AG08395 (cell line): ENCODE measurements at places on chromosomes 5 and 9.

DNA sequence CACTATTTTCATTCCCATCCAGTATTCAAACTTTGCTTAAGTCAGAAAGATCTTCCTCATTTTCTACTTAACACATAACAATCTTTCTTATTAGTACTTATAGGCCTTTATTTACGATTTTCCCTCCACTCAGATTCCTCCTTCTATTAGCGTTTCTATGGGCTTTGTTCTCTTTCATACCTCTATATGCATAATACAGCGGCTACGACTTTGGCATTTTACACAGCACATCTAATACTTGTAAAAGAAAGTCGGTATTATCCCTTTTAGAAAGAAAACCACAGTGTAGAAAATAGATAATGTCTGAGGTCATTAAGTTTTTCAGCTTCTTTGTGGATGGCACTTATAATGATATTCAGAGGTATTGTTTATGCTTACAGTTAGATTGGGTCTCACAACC lies 8.4 kb downstream of the RBM18 start:
- no peak for DNase-seq

DNA sequence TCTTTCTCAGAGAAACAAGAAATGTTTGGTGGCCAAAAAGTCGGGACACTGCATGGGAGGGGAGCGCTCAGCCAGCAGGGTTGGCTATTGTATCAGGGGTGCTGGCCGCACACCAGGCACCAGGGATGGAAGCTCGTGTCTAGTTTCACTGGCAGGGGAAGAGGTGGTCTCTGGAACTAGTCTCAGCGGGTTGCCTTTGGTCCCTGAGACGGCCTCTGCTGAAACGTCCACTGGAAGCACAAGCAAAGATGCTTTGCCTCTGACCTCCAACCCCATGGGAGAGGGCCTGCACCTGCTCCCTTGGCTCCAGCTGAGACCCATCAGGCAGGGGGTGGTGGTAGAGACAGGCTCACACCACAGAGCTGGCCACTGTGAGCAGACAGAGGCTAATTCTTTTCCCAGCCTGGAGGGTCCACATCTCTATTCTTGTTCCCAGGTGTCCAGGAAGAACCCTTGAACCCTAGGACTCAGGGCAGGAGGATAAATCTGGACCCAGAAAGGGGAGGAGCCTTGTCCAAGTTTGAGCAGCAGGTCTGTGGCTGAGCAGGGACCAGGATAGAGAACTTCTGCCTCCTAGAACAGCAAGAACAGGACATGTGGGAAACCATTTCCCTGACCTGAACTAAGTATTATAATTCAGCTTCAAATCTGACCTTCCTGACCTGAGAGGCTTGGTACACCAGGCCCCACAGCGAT lies 102.6 kb downstream of the RGS3 start:
- DNase-seq, result no peak

GRCh38 chr5:39433848-39434247 lies 9.1 kb upstream of the DAB2 start:
- no peak for DNase-seq

GRCh38 chr9:129946246-129946995 lies 96.6 kb downstream of the FNBP1 start:
- no peak for DNase-seq
